Activated CD8-positive, alpha-beta memory T cell treated with anti-CD3 and anti-CD28 coated beads for 4 hours (primary cell): ENCODE measurements at places on chromosomes 2 and 18.

- no peak for DNase-seq
Observed at GRCh38 chr18:14075196-14075595, 57.0 kb downstream of the ZNF519 start.

DNA sequence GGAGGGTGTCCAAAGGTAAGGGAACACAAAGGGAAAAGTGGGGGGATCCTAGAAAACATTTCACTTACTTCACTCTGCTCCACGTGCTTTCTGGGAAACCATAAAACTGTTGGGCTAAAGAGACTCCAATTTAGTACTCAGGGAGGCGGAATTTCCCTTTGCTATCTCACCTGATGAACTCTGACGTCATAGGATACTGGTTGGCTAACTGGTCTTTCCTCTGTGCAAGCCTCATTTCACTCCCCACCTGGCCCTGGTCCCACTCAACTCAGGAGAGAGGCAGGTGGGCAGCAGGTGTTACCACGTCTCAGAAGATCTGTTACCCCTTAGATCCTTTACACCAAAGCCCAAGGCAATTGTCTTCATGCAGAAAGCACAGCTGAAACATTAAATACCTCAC lies 51.8 kb upstream of the PMAIP1 start:
- DNase-seq: no peak

- no peak for DNase-seq
Observed at GRCh38 chr18:48249854-48250253, 159.3 kb downstream of the ZBTB7C start.

DNA sequence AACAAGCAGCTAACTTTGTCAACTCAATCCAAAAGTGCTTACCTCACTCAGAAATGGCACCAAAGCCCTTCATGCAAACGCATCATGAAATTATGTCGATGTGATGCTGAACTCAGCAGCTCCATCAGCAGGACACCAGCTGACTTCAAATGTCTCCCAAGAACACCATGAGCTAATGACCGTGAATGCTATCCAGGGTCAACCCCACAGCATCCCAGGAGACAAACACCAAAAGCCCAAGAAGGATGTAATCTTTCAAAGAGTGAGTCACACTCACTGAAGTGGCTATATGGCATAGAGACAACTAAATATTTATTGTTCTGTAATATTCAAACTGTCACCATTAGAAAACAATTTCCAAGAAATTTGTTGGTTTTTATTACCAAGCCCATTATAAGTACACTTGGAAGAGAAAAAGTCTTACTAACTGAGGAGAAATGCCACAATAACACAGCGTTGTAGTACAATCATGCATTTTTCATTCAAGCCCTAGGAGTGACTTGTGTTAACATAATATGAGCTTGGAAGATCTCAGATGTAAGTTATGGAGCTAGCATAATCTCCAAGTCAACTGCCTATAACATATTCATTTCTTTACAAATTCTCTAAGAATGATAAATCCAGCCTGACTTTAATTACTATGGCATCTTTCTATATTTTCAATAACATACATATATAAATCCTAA lies 165.0 kb upstream of the CCDC68 start:
- no peak for DNase-seq

- no peak for DNase-seq
Observed at GRCh38 chr18:46283268-46283667, 179.1 kb downstream of the HAUS1 start.

DNA sequence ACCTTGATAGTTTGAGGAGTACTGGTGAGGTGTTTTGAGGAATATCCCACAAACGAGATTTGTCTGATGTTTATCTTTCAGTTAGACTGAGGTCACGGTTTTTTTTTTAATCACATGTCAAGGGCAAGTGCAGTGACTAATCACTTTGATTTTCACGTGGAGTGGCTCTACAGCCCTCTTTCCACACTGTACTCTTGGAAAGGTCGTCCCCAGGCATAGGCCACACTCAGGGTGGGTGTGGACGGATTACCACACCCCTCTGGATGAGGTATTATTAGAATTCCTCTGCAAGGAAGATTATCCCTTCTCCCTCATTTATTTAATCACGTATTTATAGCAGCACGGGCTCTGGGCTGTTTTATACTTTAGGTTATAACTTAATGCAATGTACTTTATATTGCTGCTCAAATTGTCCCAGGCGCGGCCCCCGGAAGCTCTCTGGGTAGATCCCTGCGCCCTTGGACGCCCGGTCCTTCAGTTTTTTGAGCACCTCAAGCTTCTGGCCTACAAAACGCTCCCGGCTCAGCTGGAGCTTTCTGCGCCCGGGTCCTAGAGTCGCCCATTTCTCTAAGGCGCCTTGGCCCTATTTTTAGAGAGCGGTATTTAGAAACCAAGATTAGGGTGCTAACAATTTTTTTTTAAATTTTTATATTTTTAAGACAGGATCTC lies 515 bp upstream of the PLEKHB2 start:
- DNase-seq: peak; percentile 7

DNA sequence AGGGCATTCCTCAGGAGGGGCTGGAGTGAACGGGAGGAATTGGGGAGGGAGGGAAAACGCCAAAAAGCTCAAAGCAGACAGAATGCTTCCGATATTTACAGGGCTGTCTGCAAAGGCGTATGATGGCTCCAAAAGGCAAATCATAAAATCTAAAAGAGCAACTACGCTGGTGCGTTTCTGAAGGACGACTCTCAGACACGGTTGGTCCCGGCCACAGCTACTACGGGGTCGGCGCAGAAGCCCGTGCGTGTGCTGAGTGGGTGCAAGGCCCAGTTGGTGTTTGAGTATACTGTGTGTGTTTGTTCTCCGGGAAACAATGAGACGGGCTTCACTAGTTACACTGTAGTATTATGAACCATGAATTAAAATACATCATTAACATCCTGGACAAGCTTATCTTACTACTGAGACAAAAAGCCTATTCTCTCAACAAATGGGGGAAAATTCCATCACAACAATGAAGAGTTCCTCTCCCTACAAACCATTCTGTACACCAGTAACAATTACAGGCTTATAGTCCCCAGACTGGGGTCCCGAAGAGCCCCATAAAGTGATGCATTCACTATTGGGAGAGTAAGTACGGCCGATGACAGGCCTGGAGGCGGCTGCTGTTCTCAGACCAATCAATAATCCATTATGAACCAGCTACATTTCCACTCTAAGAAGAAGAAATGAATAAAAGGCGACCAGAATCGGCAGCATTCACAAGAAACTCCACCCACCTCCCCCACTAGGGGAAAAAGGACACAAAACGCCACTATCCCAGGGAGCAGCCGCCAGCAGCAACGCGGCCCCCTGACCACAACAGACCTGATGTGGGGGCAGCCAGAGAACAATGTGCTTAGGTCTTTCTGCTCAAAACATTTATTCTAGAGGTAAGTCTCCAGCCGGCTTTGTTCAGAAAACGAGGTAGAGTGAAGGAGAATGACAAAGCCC lies 43.4 kb downstream of the ZNF516 start:
- DNase-seq: no peak

DNA sequence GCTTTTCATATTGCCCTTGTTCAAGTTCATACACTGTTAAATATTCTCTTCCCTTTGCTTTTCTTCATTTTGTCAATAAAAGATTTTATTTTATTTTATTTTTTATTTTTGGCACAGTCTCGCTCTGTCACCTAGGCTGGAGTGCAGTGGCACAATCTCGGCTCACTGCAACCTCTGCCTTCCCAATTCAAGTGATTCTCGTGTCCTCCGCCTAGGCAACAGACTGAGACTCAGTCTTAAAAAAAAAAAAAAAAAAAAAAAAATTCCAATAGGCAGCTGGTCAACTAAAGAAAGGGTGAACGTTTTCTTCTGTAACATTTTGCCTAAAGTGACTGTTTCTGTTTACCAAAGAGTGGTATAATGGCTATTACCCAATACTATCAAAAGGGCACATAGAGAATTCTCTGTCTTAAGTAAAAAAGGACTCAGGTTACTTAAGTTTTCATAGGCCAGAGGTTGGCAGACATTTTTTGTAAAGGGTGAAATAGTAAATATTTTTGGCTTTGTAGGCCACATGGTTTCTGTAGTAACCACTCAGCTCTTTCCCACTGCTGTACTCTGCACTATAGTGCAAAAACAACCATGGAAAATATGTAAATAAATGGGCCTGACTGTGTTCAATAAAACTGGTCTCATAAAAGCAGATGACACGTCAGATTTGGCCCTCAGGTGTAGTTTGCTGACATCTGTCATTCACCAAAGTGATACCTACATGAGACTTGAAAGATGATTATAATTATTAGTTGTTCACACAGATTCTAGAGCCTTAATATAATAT lies 113.4 kb downstream of the MIB1 start:
- no peak for DNase-seq

DNA sequence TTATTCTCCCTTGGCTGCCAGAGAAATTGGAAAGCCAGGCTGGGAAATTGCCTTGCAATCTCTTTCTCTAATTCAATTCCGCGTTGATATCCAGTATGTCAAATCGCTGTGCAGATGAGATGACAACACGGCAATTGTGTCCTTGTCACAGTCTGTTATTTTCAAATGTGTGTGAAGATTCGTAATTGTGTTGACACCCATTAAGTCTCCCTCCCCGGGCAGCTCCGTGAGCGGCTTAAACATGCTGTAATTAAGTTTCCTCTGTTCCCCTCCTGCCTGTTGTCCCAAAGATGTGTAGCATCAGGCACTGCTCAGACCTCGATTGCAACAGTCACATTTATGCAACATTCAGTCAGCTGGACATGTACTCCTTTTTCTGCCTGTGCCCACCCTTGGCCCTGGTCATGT lies 209.5 kb downstream of the LPIN1 start:
- no peak for DNase-seq

DNA sequence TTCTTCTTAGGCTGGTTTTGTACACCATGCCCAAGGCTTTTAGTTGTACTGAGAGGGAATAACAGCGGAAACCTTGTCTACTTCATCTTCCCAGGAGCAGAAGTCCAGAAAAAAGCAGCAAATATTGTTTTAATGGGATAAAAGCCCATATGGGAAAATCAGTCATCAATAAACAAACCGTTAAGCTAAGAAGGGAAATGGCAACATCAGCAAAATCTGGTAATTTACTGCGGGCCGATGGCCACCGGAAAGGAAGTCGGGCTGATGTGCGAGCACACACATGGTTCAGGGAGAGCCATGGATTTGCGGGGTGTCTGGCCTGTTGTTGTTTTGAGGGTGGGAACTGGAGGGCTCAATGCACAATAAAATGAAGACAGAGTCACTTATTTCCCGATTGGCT lies 300.7 kb upstream of the RAB6C start:
- DNase-seq: no peak

- DNase-seq: no peak
Observed at GRCh38 chr2:36824273-36824672, 127.8 kb downstream of the VIT start.

DNA sequence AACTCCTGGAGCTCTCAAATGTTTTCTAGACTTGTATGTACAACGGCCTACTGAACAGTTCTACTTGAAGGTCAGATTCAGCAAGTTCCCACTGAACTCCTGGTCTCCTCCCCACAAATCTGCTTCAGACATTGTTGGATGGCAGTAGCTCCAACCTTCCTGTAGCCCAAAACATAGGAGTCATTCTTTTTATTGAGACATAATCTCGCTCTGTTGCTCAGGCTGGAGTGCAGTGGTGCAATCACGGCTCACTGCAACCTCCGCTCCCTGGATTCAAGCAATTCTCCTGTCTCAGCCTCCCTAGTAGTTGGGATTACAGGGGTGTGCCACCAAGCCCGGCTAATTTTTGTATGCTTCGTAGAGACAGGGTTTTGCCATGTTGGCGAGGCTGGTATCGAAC lies 47.3 kb downstream of the QPCT start:
- no peak for DNase-seq

GRCh38 chr2:180358458-180358857 lies 351.4 kb upstream of the CWC22 start:
- DNase-seq: no peak

DNA sequence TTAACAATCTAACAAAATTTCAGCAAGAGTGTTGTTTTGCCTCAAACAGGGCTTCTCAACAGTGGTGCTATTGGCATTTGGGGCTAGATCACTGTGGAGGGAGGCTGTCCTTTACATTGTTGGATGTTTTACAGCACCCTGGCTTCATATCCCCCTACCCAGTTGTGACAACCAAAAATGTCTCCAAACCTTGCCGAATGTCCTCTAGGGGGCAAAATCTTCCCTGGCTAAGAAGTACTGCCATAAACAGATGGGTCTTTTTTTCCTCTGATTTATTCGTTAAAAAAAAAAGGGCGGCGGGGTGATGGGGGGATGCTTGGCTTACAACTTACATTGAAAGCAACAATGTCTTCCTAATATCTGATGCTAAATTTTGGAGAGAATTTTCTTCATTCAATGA lies 207.6 kb upstream of the CCDC150 start:
- no peak for DNase-seq

DNA sequence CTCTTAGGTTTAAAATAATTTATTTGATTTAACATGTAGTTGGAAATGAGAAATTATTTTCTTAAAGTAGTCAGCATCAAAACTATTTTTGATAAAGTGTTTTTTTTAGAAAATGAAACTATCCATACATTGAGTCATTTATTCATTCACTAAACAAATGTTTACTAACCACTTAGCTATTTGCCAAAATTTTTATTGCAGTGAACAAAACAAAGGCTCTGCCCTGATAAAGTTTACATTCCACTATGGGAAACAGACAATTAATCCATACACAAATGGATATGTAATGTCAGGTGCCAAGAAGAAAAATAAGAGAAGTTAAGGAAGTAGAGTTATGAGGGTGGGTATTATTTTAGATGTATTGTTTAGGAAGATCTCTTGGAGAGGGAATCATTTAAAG lies 19.1 kb upstream of the CCDC178 start:
- no peak for DNase-seq

GRCh38 chr2:3709225-3709624 lies 5.8 kb downstream of the DCDC2C start:
- DNase-seq: no peak

- DNase-seq: no peak
Observed at GRCh38 chr2:163983911-163984310, 248.1 kb upstream of the FIGN start.

DNA sequence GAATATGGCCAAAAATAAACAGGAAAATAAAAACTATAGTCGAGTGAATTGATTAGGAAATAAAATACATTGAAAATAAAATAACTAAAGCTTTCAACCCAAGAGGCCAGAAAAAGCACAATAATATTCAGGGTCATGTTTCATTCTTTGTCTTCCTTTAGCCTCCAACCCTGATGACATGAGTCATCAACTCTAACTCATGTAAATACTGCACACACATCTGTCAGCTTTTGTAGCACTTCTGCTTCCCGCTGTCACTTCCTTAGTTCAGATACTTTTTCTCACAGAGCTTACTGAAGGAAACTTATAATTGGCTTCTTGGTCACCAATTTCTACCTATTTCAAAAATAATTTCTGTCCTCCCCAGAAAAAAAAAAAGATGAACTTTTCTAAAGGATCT lies 112.8 kb downstream of the UPP2 start:
- no peak for DNase-seq
